ENCODE measurements at places on chromosomes 2 and 18.

DNA sequence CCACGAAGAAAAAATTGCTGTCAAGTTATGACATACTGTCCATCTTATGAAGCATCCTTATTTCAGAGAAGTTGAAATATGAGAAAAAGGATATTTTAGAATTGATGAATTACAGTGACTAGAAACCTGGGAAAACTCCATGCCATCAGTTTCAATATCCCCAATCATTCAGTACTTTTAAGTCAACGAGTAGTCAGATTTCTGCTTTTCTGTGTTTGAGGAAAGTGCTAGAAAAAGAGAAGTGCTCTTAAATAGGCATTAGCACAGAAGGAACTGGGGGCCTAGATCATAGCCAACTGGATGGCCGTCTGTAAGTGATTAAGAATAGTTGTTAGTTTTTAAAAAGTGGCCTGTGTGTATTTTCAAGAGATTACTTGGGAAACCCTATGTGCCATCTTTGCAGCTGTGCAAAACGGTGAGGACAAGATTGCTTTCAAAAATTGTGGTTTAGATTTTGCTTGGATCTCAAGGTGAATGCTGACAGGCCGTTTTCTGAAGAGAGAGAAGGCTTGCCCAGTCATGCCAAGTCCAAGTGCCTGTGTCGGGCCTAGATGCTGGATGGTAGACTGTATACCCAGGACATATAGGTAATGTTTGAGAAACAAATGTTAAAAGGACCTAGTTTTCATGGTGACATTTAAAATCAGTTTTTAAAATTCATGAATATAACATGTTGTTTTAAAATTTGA is 5.1 kb downstream of the NEDD4L start:
- no peak for DNase-seq

GRCh38 chr2:140246058-140246457 is 1465.9 kb upstream of the NXPH2 start:
- DNase-seq = no peak

DNA sequence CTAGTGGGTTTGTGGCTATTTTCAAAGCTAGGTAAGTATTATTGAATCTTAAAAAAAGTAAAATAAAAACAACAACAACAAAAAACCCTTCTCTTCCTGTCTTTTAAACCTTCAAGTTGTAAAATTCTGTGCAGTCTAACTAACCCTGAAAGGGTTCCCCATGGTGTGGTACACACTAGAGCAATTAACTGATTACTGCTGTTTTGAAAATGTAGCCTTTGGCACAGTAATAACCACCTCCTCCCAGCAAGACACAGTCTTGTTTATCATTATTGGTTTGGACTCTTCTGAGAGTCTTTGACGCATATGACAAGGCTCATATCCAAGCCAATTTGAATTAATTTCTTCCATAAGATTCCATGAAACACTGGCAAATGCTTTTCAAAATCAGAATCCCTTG is 2184.6 kb upstream of the PIK3C3 start:
- DNase-seq = no peak

- no peak for DNase-seq
Measured at GRCh38 chr2:109395494-109396201, 218.1 kb downstream of the SEPTIN10 start.

DNA sequence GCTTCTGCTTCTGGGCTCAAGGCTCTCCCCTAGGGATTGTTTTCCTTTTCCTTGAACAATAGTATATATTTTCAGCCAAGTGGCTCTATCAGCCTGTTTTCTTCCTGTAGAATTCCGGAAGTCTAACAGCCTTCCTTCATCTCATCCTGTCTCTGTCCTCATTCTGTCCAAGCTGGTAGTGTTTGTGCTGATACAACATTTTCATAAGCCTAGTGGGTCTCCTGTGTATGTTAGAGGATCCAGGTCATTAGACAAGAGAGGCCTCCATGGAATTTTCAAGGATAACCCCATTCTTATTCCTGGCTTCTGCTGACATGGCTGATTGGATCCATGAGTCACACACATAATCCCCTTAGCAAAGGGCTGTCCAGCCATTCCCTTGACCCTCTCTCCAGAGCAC is 467.6 kb downstream of the PTPRM start:
- no peak for DNase-seq

- no peak for DNase-seq
Measured at GRCh38 chr2:142745691-142746090, 131.8 kb upstream of the KYNU start.

- DNase-seq = peak; percentile 41
Measured at GRCh38 chr2:107064750-107065149, 178.8 kb upstream of the ST6GAL2 start.

DNA sequence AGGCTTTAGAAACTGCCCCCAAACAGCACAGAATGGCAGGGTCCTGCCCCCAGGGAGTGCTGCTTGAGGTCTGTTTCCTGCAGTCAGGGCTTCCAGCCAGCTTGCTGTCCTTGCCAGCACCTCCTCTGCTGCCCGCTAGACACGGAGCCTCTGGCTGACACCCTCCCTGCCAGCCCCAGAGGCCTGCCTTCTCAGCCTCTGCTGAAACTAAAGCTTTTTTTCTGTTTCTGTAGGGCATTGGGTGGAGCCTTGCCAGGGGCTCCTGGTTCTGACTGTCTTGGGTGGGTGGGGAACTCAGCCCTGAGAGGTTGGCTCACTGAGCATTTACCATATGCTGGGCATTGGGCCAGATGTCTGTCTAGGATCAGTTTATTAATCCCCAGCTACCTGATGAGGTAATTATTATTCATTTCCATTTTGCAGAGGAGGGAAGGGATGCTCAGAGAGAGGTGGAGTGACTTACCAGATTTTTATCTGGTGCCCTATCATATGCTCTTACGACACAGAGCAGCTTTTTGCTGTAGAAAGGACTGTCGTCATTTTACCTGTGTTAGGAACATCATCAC is 35.4 kb downstream of the INPP4A start:
- DNase-seq = peak; percentile 70

DNA sequence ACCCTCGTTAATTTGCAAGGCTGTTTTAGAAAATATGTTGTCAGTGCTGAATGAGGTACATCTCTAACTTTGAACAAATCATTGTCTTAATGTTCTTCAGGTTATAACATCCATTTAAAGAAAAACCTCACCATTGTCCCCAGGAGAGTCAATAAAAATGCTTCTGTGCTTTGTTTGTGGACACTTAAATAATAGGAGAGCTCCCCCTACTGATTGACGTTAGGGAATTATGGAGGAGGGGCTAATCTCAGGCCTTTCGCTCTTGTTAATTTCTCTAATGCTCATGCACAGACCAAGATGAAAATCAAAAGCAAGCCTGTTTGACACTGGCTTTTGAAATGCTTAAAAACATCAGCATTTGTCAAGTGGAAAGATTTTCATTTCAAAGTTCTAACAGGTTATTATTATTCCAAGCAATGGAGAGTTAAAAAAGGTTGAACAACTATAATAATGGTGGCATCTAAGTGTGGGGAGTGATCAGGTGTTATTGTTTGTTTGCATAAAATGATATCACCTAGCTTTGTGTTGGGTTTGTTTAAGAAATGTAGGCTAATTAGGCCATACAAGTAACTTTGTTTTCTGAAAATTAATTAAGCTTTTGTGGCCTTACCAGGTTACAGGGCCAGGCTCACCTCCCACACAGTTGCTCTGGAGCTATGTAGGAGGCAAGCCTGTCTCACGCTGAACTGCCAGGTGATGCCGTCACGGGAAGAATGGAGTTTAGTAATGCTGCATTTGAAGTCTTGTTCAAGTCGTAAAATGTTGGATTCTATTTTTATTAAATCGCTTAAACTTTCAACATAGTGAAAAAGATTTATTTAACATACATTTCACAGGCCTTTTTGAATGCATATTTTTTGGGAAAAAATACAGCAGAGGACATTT is 51.7 kb upstream of the SMIM21 start:
- DNase-seq = peak; percentile 68

- DNase-seq = no peak
Measured at GRCh38 chr2:202908186-202908585, 3.3 kb downstream of the WDR12 start.

DNA sequence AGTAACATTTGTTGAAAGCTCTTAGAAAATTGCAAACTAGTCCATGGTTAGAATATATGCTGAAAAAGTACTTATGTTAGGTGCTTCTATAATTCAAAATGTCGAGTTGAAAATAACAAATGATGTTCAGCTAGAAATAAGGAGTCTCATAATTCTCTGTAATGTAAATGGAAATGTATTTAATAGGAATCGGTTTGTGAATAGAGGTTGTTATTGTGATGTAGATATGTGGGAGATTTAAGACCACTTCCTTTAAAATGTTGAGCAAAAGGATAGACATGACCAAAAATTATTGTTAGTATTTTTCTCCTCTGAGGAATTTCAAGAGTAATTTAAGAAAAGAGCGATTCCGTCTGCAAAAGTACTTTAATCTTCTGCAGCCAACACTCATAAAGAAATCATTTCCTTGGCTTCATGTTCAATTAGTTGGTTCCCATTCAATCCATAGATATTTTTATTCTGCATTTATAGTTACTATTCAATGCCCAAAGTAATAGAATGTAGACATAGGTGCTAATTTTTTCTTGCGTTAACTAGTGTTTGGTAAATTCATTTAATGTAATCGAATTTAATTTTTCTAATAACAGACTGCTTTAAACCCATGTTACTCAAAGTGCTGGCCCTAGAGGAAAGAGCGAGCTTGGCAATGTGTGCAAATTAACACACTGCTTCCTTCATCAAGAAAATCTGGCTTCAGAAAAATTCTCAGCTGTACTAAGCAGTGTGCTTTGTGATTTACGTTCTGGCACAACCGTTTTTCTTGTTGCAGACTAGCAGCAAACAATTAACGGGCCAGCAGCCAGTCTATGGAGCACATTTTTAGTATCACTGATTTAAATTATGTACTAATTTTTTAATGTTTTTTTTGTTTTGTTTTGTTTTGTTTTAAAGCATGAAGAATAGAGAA is 32.2 kb downstream of the FN1 start:
- DNase-seq = no peak

- DNase-seq = no peak
Measured at GRCh38 chr18:49811151-49811938, 2.0 kb downstream of the ACAA2 start.

DNA sequence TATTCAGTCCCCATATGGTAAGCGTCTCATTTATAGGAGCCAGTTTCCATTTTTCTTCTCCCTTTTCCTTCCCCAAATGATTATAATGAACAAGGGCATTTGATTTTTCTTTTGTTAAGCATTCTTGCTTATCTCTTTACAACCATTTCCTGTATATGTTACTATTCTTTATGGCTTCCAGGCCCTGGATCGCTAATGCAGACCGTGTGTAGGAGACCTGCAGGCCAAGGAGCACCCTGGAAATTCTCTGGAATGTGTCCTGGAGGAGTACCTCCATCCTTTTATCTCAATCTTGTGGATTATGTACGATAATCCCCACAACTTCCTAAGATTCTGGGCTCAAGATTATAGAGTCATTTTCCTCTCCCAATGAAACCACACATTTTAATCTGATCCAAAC is 439.6 kb upstream of the MMADHC start:
- DNase-seq = no peak

DNA sequence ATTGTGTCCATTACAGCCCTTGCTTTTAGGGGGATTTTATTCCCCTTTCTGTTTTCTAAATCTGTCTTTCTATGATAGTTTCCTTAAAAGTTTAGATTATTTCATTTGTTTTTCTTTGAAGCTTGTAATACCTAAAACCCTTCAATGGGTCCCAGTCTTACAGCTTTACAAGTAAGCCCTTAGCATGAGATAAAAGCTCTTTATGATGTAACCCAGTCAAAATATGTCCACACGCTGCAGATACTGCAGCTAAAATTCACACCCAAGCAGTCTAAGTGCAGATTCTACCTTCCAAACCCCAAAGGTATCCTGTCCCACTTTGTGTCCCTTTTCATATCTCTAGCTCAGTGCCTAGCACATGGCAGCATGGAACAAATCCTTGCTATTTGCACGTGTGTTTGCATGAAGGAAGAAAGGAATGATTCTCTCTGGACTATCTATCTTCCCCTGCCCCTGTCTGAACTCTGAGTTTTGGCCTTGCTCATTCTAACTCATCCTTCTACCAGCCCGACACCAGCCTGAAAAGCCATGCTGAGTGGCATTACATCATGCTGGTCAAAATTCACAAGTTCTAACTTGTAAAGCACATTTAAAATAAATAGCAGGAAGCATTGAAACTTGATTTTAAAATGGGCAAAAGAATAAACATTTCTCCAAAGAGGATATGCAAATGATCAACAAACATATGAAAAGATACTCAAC is 623.2 kb downstream of the IRS1 start:
- no peak for DNase-seq

DNA sequence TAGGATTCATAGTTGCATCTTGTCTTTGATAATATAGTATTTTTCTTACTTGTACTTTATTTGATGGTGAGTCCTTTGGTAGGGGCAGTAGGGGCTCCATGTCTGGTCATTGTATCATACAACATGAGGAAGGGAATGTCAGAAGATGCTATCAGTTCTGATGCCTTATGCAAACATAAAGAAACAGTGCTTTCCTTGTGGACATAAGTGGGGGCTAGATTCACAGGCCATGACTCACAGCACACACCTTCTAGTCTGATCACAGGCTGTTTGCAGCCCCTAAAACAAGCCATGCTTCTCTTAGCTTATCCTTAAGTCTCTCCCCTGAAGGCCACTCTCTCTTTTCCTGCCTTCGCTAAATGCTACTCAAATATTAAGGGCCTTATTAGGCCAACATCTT is 10.7 kb upstream of the SLC14A1 start:
- DNase-seq = no peak

DNA sequence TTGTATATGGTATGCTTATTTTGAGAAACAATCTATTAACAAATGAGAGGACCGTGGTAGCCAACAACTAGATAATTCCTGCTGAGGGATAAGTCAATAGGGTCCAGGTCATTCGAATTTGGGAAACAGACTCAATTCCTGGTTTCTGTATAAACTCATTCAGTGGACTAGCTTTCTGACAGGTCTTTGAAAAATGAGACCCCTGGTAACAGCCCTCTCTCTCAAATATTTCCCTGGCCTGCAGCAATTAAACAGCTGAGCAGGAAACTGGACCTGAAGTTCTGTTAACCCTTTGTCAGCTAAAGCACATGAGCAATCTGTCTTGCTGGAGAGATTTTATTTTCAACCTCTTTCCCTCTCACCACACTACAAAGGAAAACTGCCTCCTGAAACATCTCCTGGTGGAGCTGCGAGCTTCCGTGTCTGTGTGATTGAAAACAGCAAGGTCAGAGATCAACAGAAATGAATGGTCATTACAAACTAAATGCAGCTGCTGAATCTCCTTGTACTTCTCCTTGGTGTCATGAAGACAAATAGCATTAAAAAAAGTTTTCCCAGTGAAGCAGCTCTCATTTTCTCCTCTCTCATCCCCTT is 70.3 kb upstream of the CCDC85A start:
- no peak for DNase-seq

- no peak for DNase-seq
Measured at GRCh38 chr2:232773815-232774214, 2.5 kb downstream of the KCNJ13 start.

DNA sequence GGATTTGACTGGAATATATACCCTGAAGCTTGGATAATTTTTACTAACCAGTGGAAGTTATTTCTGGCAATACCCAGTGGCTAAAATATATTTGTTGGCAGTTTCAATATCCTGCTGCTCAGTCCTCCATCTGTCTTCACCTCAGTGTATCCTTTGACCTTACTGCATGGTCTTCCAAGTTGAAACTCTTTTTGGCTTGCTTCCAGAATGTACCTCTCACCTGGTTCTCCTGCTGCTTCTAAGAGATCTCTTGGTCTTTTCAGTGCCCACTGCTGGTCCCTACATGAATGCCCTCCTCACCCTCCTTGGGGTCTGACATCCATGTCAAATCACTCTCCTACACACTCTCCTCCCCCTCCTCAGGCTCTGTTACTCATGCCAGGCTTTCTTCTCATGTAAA is 4.8 kb upstream of the KDM3A start:
- no peak for DNase-seq

- DNase-seq = no peak
Measured at GRCh38 chr2:236517251-236518031, 52.2 kb upstream of the ACKR3 start.

GRCh38 chr2:238742066-238742465 is 105.8 kb upstream of the TWIST2 start:
- peak; percentile 4 for DNase-seq
